ENCODE measurements at places on chromosomes 3 and 15. TPM values are rescaled to one million over a fixed set of nuclear protein-coding genes. Genes with fewer than 3 reads are reported as not detected.

MRPS11 gene
- 69.8 TPM for total RNA-seq

KBTBD13 gene
- not detected for total RNA-seq

FBXL22 gene
- total RNA-seq = 1.4 TPM

TOPAZ1 gene
- not detected for total RNA-seq

GOLGA8M gene
- 5.2 TPM for total RNA-seq

NR2F2 gene
- total RNA-seq = not detected

KCNMB3 gene
- total RNA-seq = 0.87 TPM

HHLA2 gene
- 3.9 TPM for total RNA-seq

Measured in activated CD8-positive, alpha-beta T cell treated with anti-CD3 and anti-CD28 coated beads, Interleukin-2, amount 10 ng/mL, durations not matched to agents 7 days and 5 days (primary cell).